ENCODE measurements at places on chromosomes 5 and 9.

GRCh38 chr9:29798599-29798998 lies 2225.3 kb upstream of the C9orf72 start:
- no peak for DNase-seq

- no peak for DNase-seq
These were observed 9.6 kb downstream of the ENG start for GRCh38 chr9:127844821-127845359.

- DNase-seq, result no peak
These were observed 31.2 kb downstream of the FGF18 start for GRCh38 chr5:171450423-171451331.

- DNase-seq, result no peak
These were observed 38.4 kb upstream of the ORM1 start for GRCh38 chr9:114284316-114285060.

DNA sequence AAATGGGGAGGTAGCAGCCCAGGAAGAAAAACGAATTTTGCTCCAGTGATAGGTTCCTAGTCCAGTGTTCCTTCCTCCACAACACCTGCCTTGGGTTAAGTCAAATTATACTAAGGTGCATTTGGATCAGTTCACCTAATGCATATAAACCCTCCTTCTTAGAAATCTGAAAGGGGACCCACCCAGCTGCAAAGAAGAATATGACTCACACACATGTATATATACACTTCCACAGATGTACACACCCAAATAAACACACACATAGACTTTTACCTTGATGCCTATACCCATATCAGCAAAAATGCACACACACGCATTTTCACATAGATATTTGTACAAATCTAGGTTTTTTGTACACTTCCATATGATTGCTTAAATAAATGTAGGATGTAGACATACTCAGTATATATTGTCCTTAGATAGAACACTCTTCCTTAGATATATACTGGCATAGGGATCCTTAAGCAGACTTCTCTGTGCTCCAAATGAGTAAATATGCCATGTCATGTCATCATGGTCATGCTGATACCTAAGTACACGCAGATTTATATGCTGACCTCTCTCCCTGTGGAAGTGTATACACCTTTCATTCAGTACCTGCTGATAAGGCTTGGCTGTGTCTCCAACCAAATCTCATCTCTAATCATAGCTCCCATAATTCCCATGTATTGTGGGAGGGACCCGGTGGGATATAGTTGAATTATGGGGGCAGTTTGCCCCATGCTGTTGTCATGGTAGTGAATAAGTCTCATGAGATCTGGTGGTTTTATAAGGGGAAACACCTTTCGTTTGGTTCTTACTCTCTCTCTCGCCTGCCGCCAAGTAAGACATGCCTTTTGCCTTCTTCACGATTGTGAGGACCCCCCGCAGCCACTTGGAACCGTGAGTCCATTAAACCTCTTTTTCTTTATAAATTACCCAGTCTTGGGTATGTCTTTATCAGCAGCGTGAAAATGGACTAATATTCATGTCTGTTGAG lies 10.2 kb downstream of the ADRB2 start:
- DNase-seq, result no peak

GRCh38 chr5:126846744-126847455 lies 70.0 kb downstream of the LMNB1 start:
- DNase-seq, result no peak

- DNase-seq, result no peak
These were observed 108.6 kb downstream of the ACER2 start for GRCh38 chr9:19517202-19517942.

GRCh38 chr9:86763791-86764190 lies 183.5 kb downstream of the GAS1 start:
- no peak for DNase-seq

- peak; percentile 89 for DNase-seq
These were observed 1.2 kb downstream of the SSBP2 start for GRCh38 chr5:81749561-81750307.

DNA sequence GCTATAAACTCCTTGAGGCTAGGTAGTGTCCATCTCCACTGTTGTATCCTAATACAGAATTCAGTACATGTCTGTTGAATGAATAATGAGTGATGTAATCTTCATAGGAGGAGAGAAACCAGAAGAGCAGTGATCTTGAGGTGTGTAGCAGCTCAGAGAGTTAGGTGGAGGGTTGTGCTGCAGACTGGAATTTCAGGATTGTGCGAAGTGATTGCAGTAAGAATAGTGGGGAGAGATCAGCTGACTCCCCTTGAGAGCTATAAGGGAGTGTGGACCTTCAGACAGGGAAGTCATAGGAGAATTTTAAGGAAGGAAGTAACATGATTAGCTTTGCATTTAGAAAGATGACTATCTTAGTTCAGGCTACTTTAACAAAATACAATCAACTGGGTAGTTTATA lies 4.4 kb downstream of the SNX24 start:
- no peak for DNase-seq

- DNase-seq, result no peak
These were observed 108.4 kb downstream of the MSX2 start for GRCh38 chr5:174832811-174833210.

DNA sequence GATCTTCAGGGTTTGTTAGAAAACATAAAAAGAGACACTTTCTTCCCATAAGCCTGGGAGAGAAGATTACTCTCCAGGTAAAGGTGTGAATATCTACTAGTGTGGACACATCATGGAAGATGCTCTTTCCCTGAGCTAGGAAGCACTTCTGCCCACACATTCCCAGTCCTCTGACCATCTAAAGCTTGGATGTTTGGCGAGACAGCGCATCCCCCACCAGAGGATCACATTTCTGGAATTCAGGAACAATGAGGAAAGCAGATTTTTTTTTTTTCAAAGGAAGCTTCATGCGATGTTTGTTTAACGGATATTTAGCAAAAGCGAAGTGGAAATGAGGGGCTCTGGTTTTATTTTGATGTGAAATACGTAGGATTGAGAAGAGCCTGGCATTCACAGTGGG lies 6.2 kb downstream of the SVEP1 start:
- no peak for DNase-seq

DNA sequence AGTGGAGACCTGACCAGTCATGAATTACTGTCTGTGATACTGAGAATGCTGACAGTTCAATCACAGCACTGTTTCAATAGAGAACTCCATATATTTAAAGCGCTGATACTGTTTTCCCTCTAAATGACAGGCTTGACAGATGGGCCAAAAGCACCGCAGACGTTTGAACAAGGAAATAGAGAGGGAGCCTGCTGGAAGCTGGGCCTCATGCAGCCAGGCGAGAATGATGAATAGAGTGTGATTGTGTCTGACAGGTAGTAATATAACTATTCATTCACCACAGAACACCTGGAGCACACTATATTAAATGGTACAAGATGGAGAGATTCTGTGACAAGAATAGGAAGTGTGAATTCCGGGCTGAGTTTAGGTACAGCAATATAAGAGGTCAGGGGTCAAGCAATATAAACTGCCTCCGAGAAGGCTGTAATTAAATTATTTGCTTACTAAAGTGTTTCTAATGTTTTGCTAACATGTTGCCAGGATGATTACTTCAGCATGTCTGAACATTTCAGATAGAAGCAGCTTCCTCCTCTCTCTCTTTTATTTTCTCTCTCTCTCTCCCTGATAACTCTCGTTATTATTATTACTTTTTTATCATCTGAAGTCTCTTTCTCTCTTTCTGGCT lies 297.7 kb downstream of the CSNK1G3 start:
- DNase-seq, result peak; percentile 12

- DNase-seq, result peak; percentile 43
These were observed 125.4 kb upstream of the BOD1 start for GRCh38 chr5:173741729-173742431.

DNA sequence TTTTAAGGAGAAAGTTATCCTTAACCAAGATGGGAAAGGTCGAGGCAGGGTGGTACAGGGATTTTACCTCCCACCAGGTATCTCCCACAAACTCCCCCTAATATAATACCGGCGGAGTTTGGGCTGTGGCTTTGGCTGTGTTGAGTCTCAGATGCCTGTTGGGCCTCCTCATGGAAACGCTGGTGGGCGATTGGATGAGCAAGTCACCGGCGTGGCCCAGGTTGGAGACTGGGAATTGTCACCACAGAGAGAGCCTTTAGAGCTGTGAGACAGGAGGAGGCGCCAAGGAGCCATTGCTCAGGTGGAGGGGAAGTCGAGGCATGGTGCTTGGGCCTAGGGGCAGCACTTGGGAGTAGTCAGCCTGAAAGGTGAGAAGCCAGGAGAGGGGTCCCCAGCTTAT lies 3.4 kb upstream of the CAMSAP1 start:
- DNase-seq, result no peak

DNA sequence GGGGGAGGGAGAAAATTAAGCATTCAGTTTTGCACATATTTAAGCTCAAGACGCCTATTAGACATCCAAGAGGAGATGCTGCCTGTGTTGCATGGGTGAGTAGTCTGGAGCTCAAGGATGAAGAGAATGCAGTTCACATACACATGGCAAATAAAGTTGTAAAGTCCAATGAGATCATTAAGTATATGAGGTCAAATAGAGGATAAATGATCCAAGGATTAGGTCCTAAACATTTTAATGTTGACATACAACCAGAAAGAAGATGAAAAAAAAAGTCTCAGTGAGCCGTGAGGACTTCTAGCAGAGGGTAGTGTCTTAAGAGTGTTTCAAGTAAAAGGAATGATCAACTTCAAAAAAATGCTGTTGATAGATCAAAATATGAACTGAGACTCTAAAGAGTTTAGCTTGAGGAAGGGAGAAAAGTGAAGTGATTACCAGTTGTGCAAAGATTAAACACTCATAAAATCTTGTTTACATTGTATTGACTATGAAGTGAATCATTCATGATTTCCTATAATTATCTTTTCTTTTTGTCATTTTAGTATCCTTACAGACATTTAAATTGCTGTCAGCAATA lies 251.8 kb downstream of the ZNF608 start:
- no peak for DNase-seq

- DNase-seq, result no peak
These were observed 846 bp downstream of the MGAT1 start for GRCh38 chr5:180801596-180802324.

GRCh38 chr5:132019857-132020555 lies 8.5 kb upstream of the ACSL6 start:
- DNase-seq, result peak; percentile 63

DNA sequence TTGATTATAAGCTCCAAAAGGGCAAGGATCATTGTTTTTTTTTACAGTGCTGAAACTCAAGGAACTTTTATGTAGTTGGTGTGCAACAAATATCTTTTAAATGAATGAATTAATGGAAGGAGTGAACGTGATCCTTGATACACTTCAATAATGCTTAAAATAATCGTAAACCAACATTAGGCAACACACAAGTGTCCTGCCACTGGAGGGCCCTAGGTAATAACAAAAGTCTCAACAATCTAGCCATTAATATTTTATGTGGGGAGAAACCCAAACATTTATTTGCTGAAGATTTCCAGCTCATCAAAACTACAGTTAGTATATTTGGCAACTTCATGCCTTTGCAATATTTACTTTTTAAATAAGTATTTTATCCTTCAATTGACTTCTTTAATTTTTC lies 309.0 kb upstream of the FBXL7 start:
- no peak for DNase-seq

GRCh38 chr5:59008816-59009473 lies 426.1 kb downstream of the RAB3C start:
- DNase-seq, result no peak

DNA sequence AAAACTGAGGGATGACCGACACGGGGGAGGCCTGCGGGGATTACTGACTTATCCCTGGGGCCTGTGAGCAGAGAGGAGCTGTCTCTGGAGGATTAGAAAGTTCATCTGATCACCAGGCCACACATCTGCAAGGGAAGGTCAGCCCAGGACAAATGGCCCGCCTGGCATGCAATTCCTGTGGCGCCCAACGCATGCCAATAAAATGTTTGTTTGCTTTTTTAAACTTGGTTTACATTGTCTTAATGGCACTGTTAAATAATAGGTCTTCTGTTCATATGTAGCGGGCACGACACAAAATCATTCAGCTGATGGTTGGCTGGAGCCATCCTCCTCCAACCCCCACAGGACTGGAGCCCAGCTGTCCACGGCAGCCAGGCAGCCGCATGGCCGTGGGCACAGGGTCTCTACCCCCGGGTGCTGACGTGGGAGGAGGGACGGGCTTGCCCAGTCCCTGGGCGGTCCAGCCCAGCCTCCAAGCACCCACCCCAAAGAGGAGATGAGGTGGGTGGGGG lies 41.0 kb upstream of the SLC12A7 start:
- DNase-seq, result no peak

GRCh38 chr9:137112564-137113384 lies 1.8 kb downstream of the DPP7 start:
- DNase-seq, result no peak

GRCh38 chr9:88583901-88584596 lies 49.1 kb downstream of the NXNL2 start:
- no peak for DNase-seq

GRCh38 chr5:54717459-54717858 lies 199.9 kb downstream of the SNX18 start:
- DNase-seq, result no peak
